ENCODE measurements at places on chromosomes 1 and 21.
A peak's percentile ranks its signal among the peaks of the same experiment; 100 is the strongest.

GRCh38 chr21:44612669-44613229, 870 bp downstream of the KRTAP10-8 start:
- DNase-seq = no peak

DNA sequence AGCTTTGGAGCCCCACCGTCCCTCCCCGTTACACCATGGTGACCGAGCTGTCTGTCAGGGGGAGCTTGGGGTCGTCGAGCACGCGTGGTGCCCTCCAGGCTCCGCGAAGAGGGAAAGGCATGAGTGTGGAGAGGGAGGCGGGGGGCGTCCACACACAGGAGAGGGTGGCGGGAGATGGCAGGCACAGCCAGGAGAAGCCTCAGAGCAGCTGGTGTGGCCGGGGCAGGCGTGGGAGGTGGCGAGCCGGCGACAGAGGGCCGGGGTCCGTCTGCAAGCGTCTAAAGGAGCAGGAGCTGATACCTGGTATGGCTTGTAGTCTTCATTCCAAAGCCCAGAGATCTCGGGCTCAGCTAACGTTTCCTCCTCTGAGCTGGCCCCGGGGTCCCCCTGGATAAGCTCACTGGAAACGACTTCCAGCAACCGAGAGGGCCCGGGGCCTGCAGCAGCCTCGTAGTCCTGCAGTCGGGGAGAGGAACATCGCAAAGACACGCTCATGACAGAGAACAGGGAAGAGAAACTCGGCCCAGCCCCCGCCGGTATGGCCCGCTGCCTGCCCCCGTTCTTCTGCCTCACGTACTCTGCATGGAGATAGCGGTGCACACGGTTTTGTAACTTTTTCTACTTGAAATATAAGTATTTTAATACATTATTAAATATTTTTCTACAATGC, 37.4 kb downstream of the CFAP74 start:
- DNase-seq = no peak

- DNase-seq = no peak
Measured at GRCh38 chr1:50110656-50111055, 1.9 kb downstream of the ELAVL4 start.

DNA sequence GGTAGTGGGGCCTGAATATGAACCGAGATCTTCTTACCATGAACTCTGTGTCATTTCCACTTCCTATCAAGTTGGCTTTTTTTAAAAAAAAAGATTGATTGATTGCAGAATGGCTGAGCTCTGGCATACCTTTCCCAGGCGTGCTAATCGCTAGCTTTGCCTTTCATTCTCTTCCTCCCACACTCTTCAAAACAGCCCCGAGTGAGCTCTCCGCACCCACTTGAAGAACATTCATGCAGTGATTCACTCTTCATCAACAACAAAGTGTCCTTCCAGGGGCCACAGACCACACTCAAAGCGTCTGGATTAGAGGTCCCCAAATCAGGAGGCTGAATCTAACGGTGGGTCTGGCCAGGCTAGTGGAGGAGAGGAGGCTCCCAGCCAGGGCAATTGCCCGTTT, 96.3 kb upstream of the GALNT2 start:
- no peak for DNase-seq

DNA sequence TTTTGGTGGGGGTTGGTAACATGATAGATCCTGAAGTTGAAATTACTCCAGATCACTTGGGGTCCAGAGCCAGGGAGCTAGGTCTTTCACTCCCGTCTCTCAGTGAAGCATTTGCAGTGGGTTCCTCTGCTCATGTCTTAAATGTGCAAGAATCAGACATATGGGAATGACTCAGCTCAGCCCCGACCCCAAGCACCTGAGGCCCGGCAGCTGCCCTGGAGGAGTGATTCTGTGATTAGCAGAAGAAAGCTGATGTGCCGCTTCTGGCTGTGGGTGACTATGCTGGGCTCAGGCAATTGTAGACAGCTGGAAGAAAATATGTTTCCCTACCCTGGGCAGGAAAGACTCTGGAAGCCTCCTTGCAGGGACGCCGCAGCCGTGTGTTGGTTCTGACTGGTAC, 601.7 kb downstream of the NPHP4 start:
- DNase-seq = no peak

DNA sequence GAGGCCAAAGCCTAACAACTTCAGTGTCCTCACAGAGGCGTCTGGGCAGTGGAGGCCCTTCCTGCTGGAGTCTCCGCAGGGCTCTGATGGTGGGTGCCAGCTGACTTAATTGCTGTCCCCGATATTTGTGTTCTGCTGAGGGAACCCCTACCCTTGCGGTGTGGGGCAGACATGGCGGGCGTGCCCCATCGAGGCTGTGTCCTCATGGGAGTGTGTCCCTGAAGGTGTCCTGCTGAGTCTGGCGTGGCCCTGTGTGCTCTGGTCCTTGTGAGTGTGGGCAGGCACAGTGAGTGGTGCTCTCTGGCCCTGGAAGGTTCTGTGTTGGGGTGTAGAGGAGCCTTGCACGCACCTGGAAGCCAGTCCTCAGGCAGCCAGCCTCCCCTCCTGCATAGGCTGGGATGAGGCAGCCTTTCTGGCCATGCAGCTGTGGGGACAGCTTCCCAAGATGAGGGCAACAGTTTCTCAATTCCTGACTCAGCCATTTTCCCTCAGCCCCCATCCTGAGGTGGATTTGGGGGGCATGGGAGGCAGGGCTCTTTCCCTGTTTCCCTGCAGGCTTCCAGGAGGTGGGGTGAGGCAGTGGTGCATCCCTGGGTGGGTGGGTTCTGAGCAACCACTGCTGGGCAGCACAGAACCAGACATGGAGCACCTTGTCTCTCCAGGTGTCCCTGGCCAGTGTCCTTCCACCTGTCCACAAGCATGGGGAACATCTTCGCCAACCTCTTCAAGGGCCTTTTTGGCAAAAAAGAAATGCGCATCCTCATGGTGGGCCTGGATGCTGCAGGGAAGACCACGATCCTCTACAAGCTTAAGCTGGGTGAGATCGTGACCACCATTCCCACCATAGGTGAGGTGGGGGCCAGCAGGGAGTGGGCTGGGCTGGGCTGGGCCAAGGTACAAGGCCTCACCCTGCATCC, 6.5 kb downstream of the C1orf35 start:
- no peak for DNase-seq

- no peak for DNase-seq
Measured at GRCh38 chr1:45355683-45356082, 15.4 kb upstream of the MUTYH start.

- peak; percentile 16 for DNase-seq
Measured at GRCh38 chr1:222749927-222750326, 12.9 kb downstream of the FAM177B start.

GRCh38 chr1:209509039-209509438, 74.5 kb upstream of the CAMK1G start:
- no peak for DNase-seq

- peak; percentile 30 for DNase-seq
Measured at GRCh38 chr1:64948216-64948615, 18.1 kb downstream of the JAK1 start.

GRCh38 chr1:101410048-101410878, 173.4 kb downstream of the S1PR1 start:
- DNase-seq = no peak

GRCh38 chr1:9672444-9672843, 20.9 kb downstream of the PIK3CD start:
- no peak for DNase-seq

DNA sequence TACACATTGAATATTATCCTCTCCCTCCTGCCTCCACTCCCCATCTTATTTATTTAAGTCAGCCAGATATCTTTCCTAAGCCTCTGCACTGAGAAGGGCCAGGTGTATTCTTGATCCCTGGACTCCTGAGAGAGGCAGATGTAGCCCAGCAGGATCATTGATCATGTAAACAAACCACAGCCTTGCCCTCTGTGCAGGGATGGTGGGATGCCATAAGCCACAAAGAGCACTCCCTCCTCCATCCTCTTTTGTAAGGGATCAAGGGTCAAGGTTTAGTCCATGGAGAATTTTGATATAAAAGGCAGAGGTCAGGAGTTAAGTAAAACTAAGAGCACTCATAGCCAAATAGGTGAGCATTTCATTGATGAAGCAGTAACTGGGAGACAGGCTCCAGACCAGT, 17.3 kb downstream of the PHGDH start:
- DNase-seq = no peak

GRCh38 chr1:235079443-235080296, 49.0 kb downstream of the TOMM20 start:
- DNase-seq = no peak

- peak; percentile 2 for DNase-seq
Measured at GRCh38 chr21:35303085-35303484, 254.0 kb upstream of the RUNX1 start.

DNA sequence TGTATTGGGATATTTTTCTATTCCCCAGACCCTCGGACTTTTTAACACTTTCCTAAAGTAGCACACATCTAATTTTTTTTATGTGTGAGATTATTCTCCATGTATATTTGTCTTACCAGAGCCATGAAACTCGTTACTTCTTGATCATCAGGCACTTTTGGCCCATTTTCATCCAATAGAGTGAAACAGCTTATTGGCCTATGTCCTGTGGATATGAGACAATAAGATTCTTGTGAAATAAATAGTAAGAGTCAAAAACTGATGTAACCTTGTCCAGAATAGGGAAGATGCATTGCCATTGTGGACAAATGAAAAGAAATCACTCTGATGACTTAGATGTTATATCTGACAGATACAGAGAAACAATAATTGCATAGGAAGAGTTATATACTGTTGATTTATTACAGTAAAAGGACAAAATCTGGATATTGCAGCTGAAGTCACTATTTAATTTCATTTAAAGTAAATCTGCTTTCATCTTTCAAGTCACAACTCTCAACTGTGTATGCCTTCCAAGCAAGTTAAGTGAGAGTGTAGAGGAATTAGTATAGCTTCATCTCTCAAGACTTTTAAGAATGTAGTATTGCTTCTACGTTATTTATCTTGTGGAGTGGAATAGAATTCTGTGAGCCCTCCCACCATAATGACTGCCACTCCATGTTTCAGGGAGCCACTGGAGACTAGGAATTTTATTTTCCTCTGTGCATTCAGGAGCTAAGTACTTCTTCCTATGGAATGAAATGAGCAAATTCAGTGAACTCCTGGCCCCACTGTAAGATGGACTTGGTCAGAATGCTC, 86.9 kb downstream of the ADAMTS1 start:
- DNase-seq = no peak

- no peak for DNase-seq
Measured at GRCh38 chr1:221175249-221175648, 296.0 kb downstream of the HLX start.

GRCh38 chr1:94299627-94300553, 62.5 kb upstream of the ARHGAP29 start:
- no peak for DNase-seq
